ENCODE measurements at places on chromosomes 12 and 14.
A peak's percentile ranks its signal among the peaks of the same experiment; 100 is the strongest.

DNA sequence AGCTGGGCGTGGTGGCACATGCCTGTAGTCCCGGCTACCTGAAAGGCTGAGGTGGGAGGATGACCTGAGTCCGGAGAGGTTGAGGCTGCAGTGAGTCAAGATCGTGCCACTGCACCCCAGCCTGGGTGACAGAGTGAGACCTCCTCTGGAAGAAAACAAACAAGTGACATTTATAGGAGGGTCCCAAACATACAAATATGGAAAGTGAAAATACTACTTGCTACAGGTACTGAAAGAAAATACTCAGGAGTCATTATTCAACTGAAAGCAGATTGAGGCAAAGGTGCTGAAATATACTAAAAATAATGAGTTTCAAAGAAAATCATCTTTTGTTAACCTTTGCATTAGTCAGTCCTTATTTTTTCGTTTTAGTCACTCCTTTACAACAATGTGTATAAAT is 53.5 kb downstream of the ETV6 start:
- no peak for DNase-seq

GRCh38 chr14:92962831-92963095 is 39.8 kb downstream of the CHGA start:
- no peak for DNase-seq

DNA sequence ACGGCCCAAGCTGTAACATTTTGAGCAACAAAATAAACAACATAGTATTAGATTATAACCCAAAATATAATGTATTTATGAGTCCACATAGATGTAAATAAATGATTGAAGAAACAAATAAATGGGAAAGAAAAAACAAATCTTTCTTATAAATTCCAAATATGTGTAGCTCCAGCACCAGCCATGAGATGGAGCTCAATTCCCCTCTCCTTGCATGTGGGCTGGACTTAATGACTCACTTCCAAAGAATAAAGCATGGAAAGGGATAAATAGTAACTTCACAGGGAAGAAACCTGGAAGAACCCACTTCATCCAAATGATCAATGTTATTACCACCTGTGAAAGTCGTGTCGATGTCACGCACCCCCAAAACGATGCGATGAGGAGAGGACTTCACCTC is 158.8 kb downstream of the RPAP3 start:
- DNase-seq: no peak

DNA sequence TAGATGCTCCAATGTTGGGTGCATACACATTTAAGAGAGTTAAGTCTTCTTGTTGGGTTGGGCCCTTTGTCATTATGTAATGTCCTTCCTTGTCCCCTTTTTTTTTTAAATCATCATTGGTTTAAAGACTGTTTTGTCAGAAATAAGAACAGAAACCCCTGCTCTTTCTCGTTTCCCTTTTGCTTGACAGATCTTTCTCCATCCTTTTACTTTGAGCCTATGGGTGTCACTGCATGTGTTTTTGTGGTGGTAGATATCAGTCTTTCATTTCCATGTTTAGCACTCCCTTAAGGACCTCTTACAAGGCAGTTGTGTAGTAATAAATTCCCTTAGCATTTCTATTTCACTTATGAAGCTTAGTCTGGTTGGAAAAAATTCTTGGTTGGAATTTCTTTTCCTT is 47.4 kb downstream of the RTN1 start:
- DNase-seq: no peak

DNA sequence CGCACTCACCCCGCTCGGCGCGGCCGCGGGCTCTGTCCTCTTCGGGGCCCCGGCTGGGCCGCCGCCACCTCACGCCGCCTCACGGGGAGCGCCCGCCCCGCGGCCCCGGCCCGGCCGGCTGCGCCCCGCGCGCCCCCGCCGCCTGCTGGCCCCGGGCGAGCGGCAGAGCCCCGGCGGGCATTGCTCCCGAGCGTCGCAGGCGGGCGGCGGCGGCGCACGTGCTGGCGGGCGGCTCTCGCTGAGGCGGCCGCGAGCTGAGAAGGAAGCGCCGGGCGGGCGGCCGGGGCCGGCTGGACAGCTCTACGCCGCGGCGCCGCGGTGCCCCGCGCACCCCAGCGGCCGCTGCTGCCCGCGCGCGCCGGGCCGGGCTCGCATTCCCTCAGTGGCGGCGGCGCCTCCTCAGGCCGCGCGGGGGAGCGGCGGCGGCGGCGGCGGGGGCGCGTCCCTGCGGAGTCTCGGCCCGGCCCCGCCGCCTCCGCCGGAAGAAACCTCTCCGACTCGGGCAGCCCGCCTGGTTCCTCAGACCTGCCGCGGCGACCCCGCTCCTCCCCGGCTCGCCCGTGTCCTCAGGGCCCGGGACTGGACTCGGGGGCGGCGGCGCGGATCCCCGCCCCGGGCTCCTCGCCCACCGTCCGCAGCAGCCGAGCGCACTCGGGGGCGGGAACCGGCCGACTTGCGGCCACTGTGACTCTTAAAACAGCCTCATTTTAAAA is at the start of gene PITPNM2:
Gene PITPNM2, minus strand, starts transcription at position 347 of the 713 bp plus-strand sequence. CDS start 116,500 bp downstream, outside the sequence.
- peak; percentile 28 for DNase-seq

DNA sequence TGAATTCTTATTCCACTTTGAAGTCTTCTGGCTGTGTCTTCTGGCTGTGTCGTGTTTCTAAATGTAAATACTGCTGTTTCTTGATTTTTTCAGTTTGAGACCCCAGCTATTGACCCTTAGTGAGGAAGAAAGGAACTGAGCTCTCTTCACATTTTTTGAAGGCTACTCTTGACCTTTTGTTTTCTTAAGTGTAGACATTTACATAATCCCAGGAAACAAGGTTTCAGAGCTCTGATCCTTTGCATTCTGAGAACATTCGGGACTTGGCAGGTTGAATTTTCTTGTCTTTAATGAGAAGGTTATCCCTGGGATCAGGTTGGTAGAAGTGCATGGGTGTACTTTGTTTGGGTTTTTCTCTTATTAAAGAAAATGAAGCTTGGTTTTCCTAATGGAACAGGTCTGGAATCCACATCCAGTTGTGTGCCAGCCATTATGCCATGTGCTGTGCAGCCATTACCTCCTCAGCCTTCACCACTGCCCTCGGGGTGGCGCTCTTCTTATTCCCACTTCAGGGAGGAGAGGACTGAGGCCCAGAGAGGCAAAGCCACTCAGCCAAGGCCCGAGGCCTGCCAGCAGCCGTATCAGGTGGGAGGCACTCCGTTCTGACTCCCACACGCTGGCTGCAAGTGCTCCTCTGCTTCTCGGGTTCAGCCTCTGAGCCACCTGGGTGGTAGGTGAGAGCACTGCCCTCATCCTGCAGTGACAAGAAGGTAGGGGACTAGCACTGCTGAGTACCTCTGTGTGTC is 120.9 kb downstream of the BEGAIN start:
- no peak for DNase-seq

DNA sequence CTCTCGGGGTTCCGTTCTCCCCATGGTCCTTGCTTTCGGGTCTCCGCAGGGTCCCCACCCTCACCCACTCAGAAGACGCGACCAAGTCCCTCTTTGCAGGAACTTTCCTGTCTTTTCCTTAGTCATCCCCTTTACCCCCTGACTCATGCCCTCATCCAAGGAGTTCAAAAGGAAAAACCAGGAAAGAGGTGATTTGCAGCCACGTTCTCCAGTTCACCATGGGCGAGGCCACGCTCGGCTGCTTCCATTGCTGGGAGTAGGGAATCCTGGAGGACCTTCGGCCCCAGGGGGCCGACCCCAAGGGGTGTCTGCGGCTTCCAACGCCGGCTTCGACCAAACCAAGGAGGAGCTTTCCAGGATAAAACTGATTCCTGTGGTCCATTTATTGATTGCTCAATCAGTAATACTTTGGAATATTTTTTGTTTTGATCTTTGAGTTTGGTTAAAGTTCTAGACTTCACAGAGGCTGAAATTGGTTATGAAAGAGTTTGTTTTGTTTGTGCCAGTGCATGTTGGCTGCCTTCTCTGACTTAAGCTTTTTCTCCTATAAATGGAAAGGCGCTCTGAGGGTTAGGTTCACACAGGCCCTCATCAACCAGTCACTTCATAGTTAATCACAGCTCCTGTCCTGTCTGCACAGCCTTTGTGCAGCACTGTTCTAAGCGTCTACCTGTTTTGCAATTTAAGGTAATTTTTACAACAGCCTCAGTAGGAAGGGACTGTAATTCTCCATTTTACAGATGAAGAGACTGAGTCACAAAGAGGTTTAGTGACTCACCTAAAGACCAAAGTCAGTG is 827 bp downstream of the ALDH2 start:
- DNase-seq: no peak

Data from AML-193 (cell line).